ENCODE measurements at places on chromosomes 5 and 9.

- peak; percentile 2 for DNase-seq
Measured at GRCh38 chr5:132254321-132254977, 3.0 kb upstream of the PDLIM4 start.

DNA sequence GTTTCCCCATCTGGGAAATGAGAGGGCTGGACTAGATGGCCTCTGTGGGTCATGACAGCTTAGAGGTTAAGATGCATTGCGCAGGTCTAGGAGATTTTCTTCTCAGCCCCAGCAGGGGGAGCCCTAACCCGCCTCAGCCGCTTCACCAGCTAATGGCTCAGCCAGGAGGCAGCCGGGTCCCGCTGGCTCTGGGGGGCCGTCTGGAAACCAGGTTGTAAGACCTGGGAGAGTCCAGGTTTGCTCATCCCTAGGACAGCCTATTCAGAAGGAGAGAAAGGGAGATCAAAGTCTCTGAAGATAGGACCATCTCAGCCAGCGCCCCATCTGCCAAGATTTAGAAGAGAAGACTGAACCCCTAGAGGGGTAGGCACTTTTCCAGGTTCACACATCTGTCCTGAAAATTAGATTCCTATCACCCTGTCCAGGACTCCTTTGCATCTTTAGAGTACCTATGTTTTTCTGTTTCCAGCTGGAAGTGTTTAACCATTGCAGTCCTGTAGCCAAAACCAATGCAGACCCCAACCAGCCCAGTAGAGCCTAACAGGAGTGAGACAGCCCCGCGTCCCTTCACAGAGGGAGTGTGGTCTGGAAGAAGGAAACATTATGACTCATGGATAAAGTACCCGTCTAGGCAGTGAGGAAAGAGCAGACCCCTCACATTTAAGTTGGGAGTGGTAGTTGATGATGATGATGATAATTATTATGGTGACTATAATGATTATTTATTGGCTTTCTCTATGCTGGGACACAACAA lies 27.5 kb downstream of the SPARC start:
- peak; percentile 83 for DNase-seq

DNA sequence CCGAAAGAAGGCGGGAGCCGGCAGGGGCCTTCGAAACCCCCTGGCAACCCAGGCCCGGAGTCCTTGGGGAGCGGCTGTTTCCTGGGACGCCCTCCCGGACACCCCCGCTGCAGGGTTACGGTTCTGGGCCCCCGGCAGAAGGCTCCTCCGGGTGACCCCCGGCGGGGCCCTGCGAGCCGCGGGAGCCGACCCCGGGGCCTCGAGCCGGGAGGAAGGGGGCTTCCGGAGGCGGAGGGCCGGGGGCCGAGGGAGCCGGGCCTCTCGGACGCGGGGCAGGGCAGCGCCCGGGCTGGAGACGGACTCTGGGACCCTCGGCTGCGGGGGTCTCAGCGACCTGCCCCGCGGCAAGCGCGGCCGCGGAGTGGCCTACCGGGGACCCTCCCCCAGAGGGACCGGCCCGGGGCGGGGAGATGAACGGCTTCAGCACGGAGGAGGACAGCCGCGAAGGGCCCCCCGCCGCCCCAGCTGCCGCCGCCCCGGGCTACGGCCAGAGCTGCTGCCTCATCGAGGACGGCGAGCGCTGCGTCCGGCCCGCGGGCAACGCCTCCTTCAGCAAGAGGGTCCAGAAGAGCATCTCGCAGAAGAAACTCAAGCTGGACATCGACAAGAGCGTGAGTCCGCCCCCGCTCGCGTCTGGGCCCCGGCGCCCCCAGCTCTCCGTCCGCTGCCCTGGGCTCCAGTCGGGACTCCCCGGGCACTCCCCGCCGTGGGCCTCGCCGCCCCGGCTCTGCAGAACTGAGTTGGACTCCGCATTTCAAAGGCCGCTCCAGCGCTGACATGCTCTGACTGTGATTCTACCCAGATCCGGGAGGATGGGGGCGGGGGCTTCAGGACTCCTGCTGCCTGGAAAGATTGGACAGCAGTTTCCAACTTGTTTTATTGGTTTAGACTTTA lies 645 bp downstream of the SAP30L start:
- DNase-seq: peak; percentile 40

GRCh38 chr9:135074354-135075233 lies 12.9 kb upstream of the OLFM1 start:
- no peak for DNase-seq

- DNase-seq: no peak
Measured at GRCh38 chr9:32969270-32969669, 32.2 kb downstream of the APTX start.

GRCh38 chr5:75059912-75060545 lies 7.7 kb upstream of the GCNT4 start:
- no peak for DNase-seq

DNA sequence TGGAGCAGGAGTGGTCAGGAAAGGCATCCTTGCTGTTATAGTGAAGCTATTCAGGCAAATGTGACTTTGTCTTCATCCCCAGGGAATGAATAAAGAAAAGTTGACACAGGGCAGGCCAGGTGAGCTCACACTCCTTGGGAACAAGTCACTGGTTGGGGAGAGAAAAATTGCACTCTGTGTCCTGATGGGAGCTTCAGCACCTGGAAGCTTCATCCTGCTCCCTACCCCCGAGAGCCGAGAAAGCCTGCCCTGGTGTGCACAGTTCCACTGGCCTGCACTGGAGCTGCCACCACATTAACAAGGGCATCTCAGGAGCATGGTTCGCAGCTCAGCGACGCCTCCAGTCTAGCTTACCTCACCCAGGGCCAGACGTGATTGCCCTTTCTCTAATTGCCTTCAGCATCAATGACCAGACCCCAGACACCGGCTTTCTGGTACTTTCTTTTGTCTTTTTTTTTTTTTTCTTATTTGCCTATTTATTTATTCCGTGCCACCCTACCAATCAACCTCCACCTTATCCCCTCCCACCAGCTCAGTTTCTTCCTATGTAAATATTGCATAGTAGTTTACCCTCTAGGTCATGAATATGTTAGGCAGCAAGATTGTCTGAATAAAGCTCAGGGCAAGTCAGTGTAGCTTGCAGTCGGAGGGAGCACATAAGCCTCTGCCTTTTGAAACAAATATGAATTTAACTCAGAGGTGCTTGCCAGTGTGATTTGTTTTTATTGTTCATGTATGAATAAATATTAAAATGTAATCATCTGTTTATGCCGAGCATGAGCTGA lies 87.4 kb downstream of the DOCK2 start:
- no peak for DNase-seq

DNA sequence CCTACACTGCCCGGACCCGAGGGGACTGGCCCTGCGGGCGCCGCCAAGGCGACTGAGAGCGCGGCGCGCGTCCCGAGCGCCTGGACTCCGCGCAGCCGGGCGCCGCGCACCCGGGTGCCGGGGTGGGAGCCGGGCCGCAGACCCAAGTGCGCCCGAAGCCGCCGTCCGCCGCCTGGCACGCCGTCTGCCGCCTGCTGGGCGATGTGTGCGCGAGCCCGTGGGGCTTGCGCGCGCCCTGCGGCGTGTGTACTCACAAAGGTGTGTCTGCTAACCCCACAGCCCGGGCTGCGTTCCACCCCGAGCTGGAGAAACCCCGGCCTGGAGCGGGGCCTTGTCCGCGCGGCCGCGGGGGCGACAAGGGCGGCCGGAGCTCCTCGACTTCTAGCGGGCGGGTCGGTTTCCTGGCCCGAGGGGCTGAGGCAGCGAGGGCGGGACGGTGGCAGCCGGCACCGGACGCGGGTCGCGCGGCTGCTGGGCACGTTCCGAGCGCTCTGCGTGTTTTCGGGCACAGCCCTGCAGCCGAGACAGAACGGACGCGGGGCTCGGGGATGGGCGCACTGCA lies 1.1 kb upstream of the ZSWIM6 start:
- DNase-seq: peak; percentile 71
